ENCODE measurements at places on chromosomes 6 and 20.

DNA sequence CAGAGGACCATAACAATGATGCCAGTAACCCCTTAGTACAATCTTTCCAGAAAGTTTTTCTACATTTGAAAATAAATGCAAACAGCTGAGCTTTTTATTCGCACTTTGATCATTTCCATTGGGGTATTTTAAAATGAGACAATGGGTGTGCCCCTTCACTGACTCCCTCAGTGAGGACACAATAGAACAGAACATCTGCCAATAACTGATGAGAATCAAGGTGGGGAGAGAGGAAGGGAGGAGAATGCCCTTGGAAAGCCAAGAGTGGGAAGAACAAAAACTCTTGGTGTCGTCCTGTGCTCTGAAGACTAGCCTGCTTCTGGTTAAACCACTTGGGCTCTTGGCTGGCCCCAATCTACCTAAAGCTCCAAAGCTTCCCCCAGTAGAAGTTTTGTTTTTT lies 66.0 kb downstream of the KIF13A start:
- no peak for DNase-seq

- no peak for DNase-seq
Observed at GRCh38 chr6:150534553-150534952, 65.1 kb upstream of the PLEKHG1 start.

DNA sequence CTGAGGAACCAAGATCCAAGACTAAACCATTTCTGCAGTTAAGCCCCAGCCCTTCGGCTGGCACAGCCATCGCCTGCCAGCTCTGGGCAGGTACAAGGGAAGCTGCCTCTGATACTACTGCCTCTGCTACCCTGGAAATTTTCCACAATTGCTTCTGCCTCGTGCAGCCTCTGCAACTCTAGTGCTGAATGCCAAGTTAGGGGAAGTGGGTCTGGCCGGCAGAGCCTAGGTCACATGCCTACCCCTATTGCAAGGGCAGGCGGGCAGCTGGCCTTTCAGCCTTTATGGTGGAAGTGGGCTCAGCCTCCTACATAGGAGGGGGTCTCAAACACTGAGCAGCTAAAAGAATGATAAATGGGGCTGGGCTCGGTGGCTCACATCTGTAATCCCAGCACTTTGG lies 44.5 kb upstream of the TULP1 start:
- DNase-seq = no peak

GRCh38 chr6:146389740-146390139 lies 153.9 kb upstream of the RAB32 start:
- DNase-seq = no peak

- DNase-seq = peak; percentile 51
Observed at GRCh38 chr6:111973118-111973761, 80.7 kb upstream of the CCN6 start.

GRCh38 chr20:13105864-13106457 lies 97.2 kb downstream of the SPTLC3 start:
- no peak for DNase-seq

DNA sequence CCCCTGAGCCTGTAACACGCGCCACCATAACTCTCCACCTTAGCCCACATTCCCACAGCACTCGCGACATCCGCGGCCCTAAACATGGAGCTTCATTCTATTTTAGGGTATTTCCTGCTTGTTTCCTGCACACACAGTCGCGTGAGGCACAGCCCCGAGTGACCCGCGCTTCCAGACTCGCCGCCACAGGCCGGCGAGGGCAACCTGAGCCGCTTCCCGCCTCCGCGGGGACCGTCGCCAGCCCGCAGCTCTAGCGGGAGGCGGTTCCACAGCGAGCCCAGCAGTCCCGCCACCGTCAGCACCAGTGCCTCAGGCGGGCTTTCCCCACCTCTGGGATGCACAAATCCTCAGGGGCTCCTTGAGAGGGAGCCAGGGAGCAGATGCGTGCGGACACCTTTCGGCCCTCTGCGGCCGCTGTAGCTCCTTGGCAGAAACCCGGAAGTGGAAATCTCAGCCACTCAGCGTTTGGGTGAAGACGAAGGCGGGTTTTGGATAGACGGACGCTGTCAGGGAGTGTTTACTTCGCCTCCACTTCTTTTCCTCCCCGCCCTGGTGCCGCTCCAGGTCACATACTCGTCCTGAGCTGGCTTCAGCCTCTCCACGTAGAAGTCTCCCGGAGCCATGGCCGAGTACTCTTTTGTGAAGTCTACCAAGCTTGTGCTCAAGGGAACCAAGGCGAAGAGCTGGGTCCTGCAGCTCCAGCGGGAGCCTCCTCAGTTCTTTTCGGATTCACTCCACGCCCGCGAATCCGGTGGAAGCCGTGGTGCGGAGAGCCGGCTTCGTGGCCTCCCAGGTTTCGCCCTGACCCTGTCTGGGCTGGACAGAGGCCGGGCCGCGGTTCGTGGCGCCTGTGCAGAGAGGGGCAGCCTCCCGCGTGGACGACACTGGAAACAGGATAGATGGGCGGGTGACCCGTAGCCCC lies 2177.4 kb upstream of the DEFB115 start:
- DNase-seq = peak; percentile 41

DNA sequence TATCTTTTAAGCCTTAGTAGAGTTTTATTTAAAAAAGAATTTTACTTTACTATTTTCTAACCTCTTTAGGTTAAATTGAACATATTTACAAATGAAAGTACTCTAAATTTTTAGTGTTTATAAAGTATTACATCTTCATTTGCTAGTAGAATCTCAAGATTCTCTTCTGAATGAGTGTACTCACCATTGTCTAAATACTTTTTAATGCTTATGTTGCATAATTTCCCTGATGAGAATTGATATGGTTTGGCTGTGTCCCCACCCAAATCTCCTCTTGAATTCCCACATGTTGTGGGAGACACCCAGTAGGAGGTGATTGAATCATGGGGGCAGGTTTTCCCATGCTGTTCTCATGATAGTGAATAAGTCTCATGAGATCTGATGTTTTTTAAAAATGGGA lies 53.6 kb downstream of the VIP start:
- DNase-seq = no peak

All from thyroid gland (tissue), 4 donors.